ENCODE measurements at places on chromosomes 11 and 22. TPM values are rescaled to one million over a fixed set of nuclear protein-coding genes. Genes with fewer than 3 reads are reported as not detected.

GRCh38 chr22:37428649-37429586, 1.6 kb upstream of the ELFN2 start:
- DNase-seq, result peak; percentile 36

- no peak for DNase-seq
Measured at GRCh38 chr11:133619973-133620372, 87.7 kb upstream of the OPCML start.

DNA sequence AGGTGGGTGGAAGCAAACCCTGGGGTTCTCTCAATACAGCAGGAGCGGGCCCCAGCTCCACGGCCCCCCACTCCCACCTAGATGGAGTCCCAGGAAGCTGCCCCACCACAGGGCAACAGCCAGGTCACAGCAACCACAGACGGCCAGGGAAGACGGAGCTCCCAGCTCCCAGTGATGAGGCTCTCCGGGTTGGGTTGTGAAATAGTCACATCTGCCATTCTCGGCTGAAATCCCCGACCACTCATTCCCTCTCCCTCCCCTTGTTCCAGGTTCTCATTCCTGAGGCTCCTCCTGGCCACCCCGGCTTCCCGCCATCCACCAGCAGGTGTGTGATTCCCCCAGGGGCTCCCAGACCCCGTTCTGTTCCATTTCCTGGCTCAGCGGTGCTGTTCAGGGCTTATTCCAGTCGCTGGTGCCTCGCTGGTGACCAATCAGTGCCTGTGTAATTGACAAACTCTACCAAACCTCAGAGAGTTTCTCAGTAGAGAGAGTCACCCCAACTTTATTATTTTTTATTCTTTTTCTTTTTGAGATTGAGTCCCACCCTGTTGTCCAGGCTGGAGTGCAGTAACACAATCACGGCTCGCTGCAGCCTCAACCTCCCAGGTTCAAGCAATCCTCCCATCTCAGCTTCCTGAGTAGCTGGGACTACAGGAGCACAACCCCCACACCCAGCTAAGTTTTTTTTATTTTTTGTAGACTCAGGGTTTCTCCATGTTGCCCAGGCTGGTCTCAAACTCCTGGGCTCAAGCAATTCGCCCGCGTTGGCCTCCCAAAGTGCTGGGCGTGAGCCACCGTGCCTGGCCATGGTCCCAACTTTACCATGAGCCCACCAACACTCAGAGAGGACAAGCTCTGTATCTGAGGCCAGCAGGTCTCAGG, 63.2 kb downstream of the SHANK2 start:
- no peak for DNase-seq

- no peak for DNase-seq
Measured at GRCh38 chr11:128607819-128608218, 20.5 kb upstream of the ETS1 start.

DNA sequence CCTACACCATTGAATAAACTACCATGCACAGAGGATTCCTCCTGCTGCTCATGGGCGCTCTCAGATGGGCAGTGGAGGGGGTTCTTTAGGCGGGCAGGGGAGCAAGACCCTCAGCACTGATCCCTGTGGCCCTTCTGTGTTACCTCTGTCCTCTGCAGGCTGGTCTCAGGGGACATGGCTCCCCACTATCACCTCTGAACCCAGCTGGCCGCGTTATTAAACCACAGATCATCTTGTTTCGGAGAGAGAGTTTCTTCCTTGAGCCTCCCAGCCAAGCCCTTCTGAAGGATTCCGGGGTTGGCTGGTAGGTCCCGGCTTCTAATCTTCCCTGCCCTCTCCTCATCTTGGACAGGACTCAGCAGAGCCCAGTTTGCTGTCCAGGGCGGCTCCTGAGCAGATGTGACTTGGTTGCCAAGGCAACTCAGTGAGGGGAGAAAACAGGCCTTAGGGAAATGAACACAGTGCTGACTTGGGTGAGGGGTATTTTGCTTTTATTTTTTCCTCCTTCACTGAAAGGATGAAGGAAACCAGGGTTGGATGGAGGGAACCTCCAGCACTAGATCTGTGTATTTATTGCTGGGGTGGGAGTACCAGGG, 13.3 kb downstream of the APOL3 start:
- no peak for DNase-seq

GRCh38 chr11:64407221-64407620, 48.3 kb downstream of the RPS6KA4 start:
- no peak for DNase-seq

DNA sequence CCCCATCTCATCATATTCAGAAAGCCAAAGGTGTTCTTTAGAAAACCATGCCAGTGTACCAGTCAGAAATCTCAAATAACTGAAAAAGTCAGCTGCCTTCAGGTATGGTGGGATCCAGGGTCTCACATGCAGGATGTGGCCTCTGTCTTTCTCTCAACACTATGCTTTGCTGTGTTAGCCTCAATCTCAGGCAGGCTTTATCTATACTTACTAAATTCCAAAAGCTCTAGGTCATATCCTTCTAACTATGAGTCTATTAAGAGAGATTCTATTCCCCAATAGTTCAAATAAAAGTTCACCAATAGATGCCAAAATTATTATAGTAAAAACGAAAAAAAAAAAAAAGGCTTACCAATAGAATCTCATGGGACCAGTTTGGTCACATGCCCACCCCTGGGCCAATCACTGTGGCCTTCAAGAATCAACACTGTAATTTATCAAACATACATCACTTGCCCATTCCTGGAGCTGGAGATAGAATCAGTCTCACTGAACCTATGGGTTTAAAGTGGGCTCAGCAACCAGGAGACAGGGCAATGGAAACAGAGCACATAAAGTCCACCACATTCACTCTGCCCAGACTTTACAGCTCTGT, 38.0 kb upstream of the APLNR start:
- DNase-seq, result no peak

DNA sequence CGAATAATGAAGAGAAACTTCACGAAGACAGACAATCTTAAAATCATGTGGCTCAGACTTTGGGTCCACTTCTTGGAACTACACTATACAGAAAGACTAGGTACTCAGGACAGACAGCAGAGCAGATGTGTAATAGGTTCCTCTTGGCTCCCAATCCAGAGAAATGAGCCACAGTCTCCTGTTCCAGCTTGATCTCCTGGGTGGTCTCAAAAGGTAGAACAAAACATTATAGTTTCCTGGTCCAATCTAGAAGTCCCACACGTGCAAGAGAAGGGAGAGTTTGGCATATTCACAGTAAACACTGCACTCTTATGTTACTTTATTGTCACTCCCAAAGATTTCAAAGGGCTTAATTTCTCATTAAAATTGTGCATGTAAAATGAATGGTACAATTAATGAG, 134.5 kb upstream of the FIBIN start:
- DNase-seq, result no peak

DNA sequence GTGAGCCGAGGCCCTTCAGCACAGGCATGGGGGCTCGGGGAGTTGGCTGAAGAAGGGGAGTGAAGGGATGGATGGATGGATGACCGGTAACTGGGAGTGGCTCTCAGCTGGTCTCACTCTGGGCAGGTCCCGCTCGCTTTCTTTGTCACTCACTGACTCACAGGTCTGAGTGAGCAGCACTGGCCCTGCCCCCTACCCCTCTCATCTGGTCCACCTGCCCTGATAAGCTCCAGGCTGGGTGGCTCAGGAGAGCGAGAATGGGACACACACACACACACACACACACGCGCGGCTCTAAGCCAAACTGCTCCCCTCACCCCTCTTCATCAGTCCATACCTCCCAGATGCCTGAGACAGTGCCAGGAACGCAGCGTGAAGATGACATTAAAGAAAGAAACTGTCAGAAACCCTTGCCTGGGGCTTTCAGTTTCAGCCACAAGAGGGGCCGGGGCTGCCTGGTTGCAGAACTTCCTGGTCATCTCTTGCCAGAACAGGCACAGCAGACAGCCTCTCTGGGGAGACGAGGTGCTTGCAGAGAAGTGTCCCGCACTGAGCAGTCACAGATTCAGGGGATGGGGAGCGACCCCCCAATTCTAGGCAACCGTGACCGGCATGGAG, 16.5 kb upstream of the SHISAL1 start:
- no peak for DNase-seq

- no peak for DNase-seq
Measured at GRCh38 chr11:117295438-117296137, 4.4 kb downstream of the BACE1-AS start.

GRCh38 chr11:123258877-123259276, 63.8 kb upstream of the CLMP start:
- no peak for DNase-seq

GRCh38 chr11:109512249-109512648, 90.3 kb downstream of the C11orf87 start:
- no peak for DNase-seq

- no peak for DNase-seq
Measured at GRCh38 chr11:119529936-119530335, 107.0 kb upstream of the THY1 start.

GRCh38 chr11:127639916-127640315, 639.3 kb upstream of the KIRREL3 start:
- DNase-seq, result no peak

- DNase-seq, result no peak
Measured at GRCh38 chr22:29641042-29641699, 37.7 kb downstream of the NF2 start.

Gene MICAL2
- 34.2 TPM for total RNA-seq

Gene CRYBB3
- total RNA-seq, result not detected

Gene IFITM5
- total RNA-seq, result not detected

Gene SCGB1D2
- total RNA-seq, result not detected

Gene ARFGAP2
- total RNA-seq, result 276 TPM

Gene WNT11
- 1.6 TPM for total RNA-seq
